Liver (tissue), 10 donors: ENCODE measurements at places on chromosomes 5 and 9.

GRCh38 chr9:108953983-108954574 is 19.9 kb downstream of the ABITRAM start:
- H3K4me3 ChIP-seq, result no peak overlapping the region
- no peak overlapping the region for H3K27ac ChIP-seq
- H3K27me3 ChIP-seq, result no peaks in the 10 kb centered on the region

DNA sequence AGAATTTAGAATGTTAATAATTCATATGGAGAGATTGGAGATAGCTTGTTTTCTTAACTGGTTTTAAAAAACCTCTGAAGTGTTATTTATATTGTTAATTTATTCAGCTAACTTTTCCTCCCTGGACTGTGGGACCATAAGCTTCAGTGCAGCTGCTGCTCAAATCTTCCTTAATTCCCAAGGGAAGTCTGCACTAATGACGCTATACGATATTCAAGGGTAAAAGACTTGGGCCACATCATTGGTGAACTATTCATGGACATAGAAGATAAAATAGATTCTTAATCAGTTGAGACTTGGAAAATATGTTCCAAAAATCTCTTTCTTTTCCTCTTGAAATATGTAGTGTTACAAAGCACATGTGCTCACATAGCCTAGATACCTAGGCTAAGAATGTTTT is 31.1 kb upstream of the GAS1 start:
- no peak for DNase-seq
- H3K4me3 ChIP-seq, result no peak overlapping the region
- no peaks in the 10 kb centered on the region for H3K27me3 ChIP-seq
- H3K27ac ChIP-seq, result no peak overlapping the region

DNA sequence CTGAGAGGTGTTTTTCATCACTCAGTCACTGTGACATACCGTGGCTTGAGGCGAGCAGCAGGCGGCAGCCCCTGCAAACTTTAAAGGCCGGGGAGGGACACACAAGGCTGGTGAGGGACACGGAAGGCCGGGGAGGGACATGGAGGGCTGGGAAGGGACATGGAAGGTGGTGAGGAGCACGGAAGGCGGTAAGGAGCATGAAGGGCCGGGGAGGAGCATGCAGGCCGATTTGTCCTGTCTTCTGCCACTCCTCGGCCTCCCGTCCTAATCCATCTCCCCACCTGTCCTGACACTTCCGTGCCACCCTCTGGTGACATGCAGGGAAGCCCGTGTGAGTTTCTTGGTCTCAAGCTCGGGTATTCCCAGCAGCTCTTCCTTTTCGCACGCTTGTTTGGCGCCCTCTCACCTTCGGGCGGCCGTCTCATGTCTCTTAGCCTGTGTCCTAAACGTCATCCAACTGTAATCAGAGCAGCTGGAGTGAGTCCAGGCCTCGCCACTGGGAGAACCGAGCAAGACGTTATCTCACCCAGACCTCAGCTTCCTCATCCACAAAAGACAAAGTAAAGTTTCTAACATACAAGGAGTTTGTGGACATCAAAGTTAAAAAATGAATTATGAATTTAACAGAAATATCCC is 126.5 kb downstream of the MRPL36 start:
- no peaks in the 10 kb centered on the region for H3K36me3 ChIP-seq
- no peak for DNase-seq
- no peaks in the 10 kb centered on the region for H3K27me3 ChIP-seq
- no peak overlapping the region for H3K4me3 ChIP-seq
- no peak overlapping the region for H3K27ac ChIP-seq

DNA sequence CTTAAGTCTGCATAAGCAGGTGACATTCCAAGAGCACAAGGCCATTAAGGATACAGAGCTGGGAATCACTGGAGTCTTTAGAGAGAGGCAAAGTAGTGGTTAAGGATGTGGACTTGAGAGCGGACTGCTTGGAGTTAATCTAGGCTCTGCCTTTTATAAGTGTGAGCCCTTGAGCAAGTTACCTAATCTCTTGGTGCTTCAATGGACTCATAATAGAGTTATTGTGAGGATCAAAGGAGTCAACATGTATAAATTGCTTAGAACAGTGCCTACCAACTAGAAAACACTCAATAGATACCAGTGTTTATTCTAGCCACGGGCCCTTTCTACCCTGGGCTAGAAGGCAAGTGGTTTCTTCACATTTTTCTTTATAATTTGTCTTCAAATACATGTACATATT is 819.4 kb downstream of the NR2F1-AS1 start:
- no peaks in the 10 kb centered on the region for H3K27me3 ChIP-seq
- no peak overlapping the region for H3K4me3 ChIP-seq
- H3K36me3 ChIP-seq, result no peaks in the 10 kb centered on the region
- no peaks in the 10 kb centered on the region for H3K4me1 ChIP-seq
- H3K27ac ChIP-seq, result no peak overlapping the region

- no peaks in the 10 kb centered on the region for H3K4me1 ChIP-seq
- no peak overlapping the region for H3K27ac ChIP-seq
- no peak for DNase-seq
- H3K36me3 ChIP-seq, result no peaks in the 10 kb centered on the region
- H3K27me3 ChIP-seq, result no peaks in the 10 kb centered on the region
These were observed 34.3 kb downstream of the CENPP start for GRCh38 chr9:92360083-92360482.

- no peaks in the 10 kb centered on the region for H3K36me3 ChIP-seq
- DNase-seq, result no peak
- H3K4me1 ChIP-seq, result no peaks in the 10 kb centered on the region
- H3K4me3 ChIP-seq, result no peak overlapping the region
- H3K27me3 ChIP-seq, result no peaks in the 10 kb centered on the region
- H3K27ac ChIP-seq, result no peak overlapping the region
These were observed 116.0 kb downstream of the UNC13B start for GRCh38 chr9:35277628-35278359.
